T-helper 17 cell (primary cell): ENCODE measurements at places on chromosomes 7 and 10.

DNA sequence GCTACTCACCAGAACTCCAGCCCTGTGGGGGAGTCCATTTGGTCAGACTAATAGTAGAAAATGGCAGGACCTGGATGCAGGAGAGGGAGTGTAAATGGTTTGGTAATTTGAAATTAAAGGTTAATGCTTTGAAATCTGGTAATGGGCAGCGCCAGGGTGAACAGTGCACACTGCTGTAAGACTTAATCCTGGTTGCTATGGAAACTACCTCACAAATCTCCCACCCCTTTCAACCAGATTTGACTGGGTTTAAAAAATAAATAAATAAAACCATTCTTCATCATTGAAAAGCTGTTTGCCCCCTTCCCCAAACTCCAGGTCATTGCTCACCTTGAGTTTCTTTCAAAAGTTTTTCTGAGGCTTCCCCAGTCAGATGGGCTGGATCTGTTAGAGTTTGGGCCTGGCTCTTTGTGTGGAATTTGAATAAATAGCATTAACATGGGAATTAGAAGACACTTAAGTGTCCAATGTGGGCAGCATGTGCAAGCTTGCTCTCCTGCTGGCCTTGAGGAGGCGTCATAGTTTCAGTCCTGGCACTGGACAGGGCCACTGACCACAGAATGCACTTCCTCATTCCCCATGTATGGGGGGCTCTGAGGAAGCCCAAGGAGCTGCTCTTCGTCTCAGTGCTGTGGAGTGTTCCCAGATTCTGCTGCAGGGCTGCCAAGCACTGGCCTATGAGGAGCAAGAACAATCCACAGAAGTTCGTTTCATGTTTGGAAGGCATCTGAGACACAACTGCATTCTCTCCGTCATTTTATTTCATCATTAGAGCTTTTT, 90.7 kb downstream of the LRRC4 start:
- DNase-seq = no peak

- no peak for DNase-seq
Observed at GRCh38 chr10:133438711-133439273, 14.4 kb upstream of the SPRN start.

- DNase-seq = no peak
Observed at GRCh38 chr10:68082872-68083271, 7.8 kb upstream of the HERC4 start.

DNA sequence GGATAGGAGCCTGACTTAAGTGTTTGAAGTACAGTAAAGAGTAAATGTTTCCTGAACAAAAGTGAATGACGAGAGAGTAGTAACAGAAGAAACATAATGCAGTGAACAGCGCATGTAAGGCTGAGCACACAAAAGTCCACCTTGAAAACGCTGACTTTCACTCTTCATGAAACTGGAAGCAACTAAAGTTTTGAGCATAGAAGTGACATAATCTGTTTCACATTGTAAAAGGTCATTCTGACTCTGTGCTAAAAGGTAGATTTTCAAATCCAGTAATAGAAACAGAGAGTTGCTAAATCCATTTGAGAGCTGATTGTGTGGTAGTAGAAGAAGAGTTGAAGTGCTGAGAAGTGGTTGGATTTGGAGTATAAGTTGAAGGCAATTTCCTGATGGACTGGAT, 1037.0 kb downstream of the CNTNAP2 start:
- no peak for DNase-seq

- DNase-seq = no peak
Observed at GRCh38 chr10:130454543-130455000, 318.4 kb downstream of the GLRX3 start.

DNA sequence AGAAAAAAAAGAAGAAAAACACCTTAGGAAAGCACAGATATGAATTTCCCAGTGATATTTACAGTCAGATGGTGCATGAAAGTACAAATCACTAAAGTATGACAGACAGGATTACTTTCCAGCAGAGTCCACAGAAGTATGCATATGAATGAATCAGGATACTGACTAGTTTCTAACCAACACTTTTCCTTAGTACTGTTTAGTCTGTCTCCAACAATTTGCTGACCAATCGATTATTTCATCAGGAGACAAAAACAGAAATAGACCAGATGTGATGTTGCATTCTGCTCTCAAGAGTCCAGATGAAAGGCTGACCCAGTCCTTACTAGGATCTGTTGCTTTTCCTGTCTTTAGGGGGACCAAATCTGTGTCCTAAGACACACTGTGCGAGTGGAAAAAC, 14.6 kb downstream of the SLC35B4 start:
- DNase-seq = no peak

DNA sequence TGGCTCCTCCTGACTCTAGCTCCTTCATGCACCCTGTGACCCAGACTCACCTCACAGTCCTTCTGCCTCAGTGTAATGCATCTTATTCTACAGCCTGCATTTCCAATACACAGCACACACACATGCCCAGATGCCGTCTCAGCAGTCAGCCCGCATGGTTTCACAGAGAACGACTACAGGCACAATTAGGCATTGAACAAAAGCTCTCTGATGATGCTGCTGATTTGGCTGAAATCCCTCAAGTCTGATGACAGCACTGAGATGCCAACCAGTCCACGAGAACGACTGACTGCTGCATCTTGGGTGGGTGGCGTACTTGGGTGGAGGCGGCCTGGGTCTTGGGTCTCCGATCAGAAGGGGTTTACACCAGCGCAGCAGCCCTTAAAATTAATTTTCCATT, 200.4 kb downstream of the TAX1BP1 start:
- no peak for DNase-seq

- DNase-seq = peak; percentile 77
Observed at GRCh38 chr10:27241652-27242472, 1.3 kb upstream of the ACBD5 start.

DNA sequence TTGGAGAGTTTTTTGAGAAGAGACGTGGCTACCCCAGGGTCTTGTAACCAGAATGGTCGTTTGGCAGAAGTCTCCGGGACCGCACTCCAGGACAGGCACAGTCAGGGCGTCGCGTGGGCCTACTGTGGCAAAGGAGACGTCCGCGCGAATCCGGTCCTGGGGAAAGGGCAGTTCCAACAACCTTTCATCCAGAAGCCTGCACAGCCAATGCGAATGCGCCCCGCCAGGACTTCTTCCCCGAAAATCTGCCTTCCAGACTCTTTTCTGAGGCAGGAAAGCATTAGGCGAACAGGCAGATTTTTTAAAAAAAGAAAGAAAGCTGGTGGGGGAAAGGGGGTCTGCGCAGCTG, 2.0 kb downstream of the HPSE2 start:
- DNase-seq = no peak

DNA sequence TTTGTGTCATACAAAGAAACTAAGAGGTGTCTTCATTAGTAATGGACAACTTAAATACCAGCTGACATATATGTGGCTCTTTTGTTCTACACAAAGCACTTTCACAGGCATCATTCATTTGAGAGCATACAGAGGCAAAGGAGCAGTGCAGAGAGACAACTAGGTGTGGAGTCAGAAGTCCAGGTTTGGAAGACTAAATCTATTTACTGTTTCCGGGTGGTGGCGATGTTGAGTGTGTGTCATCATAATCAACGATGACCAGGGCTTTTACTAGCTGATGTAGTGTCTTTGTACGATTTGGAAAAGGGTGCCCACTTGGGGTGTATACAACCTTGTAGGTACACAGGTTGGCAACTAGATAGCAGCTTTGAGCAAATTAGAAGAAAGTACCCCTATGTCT, 195.5 kb upstream of the CCDC6 start:
- DNase-seq = no peak

DNA sequence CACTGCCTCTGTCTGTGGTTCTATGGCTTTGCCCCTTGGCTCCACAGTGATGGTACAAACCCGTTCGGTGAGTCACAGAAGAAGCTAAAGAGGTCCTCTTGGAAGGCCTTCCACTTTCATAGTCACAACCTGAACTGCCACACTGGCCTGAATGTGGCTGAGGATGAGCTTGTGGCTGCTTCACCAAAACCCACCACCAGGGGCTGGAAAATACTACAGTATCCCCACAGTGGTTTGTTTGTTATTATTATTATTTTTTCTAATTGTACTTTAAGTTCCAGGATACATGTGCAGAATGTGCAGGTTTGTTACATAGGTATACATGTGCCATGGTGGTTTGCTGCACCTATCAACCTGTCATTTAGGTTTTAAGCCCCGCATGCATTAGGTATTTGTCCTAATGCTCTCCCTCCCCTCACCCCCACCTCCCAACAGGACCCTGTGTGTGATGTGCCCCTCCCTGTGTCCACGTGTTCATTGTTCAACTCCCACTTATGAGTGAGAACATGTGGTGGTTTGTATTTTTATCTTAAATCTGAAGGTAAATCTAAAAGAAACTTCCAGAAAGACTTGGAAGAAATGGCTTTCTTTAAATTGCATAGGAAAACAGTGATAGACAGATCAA, 160.8 kb upstream of the NPSR1 start:
- no peak for DNase-seq

- DNase-seq = no peak
Observed at GRCh38 chr10:122468926-122469781, 7.8 kb downstream of the HTRA1 start.

DNA sequence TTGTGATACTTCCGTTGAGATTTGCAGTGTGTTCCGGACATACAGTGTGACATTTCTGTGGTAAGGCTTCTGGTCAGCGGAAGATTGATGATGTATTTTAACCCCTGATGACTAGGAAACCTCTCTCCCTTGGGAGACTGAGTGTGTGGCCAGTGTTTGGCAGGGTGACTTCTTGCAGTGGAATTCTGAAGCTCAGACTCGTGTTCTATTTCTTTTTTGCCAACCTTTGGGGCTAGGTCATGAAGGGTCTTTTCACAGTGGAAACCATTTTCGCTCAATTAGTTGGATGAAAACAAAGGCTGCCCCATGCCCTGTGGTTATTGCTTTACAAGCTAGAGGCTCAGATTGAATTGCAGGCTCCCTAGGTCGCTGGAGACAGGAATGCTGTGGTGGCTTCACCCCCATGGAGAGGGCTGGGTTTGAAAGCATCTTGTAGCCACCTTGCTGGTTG, 288.9 kb downstream of the BBS9 start:
- DNase-seq = no peak

- DNase-seq = no peak
Observed at GRCh38 chr10:65500716-65501115, 1425.1 kb upstream of the LRRTM3 start.

GRCh38 chr10:67971311-67971710, 86.9 kb downstream of the SIRT1 start:
- no peak for DNase-seq

GRCh38 chr10:27715505-27715904, 30.1 kb downstream of the MKX start:
- no peak for DNase-seq

DNA sequence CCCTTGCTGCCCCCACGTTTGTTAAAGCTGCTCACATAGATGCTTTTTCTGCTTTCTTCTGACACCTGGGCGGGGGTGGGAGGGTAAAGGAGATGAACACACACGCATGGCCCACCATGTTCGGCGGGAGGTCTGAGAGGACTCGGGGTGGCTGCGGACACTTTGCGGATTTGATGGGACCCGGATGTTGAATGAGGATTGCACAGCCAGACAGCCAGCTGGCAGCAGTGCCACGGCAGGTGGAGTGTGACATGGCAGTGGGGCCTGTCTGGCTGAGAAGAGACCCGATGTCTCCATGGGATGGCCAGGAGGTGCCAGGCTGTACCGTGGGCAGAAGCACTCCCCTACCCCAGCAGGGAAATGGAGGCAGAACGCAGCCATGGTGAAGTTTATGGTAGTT, 31.2 kb downstream of the PPP2R2D start:
- no peak for DNase-seq

DNA sequence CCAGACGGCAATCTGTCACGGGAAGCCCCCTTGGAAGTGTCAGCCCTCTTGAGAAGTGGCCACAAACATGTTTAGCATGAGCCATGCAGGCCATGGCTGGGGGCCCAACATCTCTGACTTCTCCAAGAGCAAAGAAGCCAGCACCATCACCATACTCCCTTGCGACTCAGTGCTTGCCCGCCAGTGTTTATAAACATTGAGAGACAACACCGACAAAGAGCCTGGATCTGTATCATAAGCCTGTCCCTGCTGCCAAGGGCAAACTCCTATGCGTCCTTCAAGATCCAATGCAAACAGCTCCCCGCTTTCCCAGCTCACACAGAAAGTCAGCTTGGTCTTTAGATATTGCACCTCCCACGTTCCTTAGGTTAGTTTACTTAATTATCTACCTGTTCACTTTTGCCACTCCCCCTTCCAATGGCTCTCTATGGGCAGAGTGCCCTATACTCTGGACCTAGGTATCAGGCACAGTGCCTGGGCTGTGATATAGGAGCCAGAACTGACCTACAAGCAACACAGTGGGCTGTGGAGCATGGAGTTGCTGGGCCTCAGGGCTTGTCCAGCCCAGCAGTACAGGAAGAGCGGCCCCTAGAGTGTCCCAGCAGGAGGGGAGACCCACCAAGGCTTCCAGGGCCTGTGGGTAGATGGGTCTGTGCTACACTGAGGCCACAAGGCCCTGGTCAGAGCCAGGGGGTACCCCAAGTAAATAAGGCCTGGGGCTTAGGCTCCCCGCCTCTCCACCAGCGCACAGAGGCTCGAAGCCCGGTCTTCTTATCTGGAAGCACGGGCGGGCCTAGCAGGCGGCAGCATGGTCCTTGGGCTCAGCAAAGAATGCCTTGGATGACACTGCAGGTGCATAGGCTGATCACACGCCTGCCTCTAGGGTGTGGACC, 37.7 kb downstream of the CAMK2B start:
- no peak for DNase-seq

- DNase-seq = no peak
Observed at GRCh38 chr7:124667312-124668153, 98.1 kb downstream of the GPR37 start.

DNA sequence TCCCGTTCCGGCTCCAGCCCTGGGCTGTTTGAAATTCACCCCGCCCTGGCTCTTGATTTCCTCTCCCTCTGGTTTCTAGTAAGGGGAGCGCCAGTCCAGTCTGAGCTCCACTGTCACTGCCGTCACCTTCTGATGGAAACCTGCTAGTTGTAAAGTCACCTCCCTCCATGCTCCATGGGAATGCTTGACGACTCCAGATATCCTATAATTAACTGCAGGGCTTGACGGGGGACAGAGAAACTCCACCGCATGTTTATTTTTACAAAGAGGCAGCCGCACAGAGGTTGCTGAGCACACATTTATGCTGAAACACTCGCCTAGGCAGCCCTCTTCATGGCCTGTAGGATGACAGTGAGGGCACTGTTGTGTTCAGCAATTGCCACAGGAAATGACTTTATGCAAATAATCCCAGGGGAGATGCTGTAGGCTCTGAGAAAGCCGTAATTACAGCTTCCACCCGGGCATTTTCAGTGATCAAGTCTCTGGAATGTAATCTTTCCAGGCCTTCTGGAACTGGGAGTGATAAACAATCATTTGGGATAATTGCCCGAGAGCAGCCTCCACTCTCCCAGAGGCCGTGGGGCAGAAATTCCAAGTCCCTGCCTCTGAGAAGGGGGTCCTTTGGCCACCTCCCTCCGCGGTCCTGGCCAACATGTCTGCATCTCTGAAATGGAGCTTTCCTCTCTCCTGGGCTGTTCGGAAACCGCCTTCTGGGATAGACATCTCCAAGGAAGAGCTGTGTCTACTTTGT, 300.5 kb downstream of the KLF6 start:
- no peak for DNase-seq
